Endothelial cell (in vitro differentiated cells): ENCODE measurements at places on chromosomes 11 and 22. TPM values are rescaled to one million over a fixed set of nuclear protein-coding genes. Genes with fewer than 3 reads are reported as not detected.
A peak's percentile ranks its signal among the peaks of the same experiment; 100 is the strongest.

DNA sequence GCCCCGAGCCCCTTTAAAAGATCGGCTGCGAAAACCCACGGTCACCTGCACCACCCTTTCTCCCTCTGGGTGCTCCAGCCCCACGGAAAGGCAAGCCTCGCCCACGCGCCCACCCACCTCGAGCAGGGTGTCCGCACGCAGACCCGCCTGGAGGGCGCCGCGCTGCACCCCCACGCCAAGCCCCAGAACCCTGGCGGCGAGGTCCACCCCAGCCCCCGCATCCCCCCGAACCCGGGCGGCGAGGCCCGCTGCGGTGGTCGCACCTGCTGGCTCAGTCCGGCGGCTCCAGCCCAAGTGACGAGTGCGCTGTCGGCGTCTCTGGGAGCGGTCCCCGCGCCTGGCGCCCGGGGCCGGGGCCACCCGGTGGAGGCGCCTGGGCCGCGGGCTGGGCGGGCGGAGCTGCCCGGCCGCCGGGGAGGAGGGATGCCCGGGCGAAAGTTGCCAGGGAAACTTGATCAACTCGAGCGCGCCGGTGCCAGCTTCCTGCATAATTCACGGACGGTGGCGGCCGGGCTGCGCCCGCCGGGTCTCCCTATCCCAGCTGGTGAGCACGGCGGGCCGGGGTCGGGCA is 1.1 kb downstream of the SHANK2 start:
- DNase-seq: peak; percentile 44

DNA sequence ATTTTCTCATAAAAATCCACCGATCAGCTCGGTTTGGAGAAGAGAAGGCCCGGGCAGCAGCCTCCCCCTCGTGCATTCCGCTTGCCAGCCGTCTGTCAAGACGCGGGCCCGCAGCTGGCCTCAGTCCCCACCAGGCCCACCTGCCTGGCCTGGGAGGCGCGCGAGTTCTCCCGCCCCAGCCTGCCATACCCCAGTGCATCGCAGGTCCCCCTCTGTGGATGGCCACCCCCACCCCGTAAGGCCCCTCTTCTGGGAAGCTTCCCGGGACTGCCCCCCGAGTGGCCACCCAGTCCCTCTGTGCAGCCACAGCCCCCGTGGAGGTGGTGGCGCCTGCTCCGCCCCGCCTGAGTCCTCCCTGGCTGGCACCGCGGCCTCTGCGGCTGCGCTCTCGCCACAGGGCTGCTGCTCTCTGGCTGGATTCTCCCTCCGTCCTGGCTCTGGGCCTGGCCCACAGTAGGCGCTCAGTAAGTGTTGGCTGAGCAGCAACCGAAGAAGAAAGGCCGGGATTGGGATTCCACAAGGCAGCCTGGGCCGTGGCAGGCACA is 74.0 kb upstream of the TCF20 start:
- DNase-seq: no peak

Gene BCO2
- 2.6 TPM for total RNA-seq

Gene RAG1
- total RNA-seq: 3.9 TPM

GRCh38 chr22:20576445-20576816 is 69.0 kb downstream of the MED15 start:
- no peak for DNase-seq

Gene HEPHL1
- not detected for total RNA-seq

Gene FLRT1
- not detected for total RNA-seq

DNA sequence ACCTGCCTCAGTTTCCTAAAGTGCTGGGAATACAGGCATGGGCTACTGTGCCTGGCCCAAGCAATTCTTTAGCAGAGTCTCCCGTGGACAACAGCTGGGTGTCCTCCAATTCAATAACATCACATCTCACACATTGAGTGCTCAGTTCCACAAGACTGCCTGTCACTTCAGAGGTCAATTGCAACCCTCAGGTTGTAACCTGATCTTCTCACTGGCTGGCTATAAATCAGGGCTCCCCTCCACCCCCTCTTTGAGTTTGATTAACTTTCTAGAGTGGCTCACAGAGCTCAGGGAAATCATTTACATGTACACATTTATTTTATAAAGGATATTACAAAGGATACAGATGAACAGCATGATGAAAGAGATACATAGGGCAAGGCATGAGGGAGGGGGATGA is 68.1 kb downstream of the MCHR1 start:
- no peak for DNase-seq

Gene CLMP
- 5.5 TPM for total RNA-seq

- DNase-seq: no peak
Measured at GRCh38 chr11:33668468-33668825, 32.2 kb downstream of the C11orf91 start.

GRCh38 chr11:86888164-86889000 is 66.8 kb downstream of the FZD4 start:
- no peak for DNase-seq

DNA sequence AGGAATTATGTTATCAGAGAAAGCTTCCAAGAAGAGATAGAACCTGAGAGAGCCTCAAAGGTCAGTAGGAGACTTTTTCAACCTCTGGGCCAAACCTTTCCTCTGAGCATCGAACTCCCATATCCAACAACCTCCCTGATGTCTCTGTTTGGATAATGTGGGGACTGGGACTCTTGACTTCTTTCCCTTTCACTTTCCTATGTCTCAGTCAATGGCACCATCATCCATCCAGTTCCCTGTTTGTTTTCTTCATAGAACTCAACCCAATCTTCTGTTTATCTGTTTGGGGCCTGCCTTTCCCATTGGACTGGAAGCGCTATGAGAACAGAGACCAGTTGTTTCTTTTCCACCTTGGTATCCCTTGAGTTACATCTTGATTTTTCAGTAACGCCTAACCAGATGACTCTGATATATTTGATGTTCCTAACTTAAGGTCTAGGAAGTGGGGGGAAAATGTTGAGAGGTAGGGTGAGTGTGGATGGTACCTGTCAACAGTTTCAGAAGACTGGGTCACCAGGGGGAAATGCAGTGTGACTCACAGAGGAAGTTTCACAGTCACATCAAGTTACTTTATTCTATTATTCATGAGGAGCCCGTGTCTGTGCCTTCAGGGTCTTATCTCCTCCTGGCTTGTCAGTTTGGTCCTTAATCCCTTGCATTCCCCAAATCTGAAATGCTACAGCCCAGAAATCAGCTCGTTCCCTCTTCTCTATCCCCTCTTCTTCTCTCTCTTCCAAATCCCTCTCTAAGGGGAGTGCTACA is 4.5 kb upstream of the KCNE3 start:
- DNase-seq: no peak

Gene CALCA
- not detected for total RNA-seq

Gene CCT8L2
- not detected for total RNA-seq

Gene C11orf86
- not detected for total RNA-seq

Gene TSKU
- total RNA-seq: 29.9 TPM

- DNase-seq: no peak
Measured at GRCh38 chr22:41504397-41504796, 35.5 kb downstream of the ACO2 start.

DNA sequence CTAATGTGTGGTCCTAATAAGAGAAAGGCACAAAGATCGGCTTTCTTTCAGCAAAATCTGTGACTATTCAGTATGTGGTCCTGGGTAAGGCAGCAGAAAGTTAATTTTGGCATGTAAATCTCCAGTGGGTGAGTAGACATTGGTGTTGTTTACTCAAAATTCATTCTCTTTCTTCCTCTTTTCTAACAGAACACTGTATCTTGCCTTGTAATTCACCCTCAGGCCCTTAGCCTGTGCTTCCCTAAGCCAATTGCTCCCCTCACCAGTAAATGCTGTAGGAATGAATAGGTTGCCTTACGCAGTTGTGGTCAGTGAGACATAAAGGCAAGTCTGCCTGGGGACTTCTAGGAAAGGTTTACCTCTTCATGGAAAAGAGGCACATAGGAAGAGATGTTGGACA is 49.9 kb upstream of the PDE3B start:
- no peak for DNase-seq

DNA sequence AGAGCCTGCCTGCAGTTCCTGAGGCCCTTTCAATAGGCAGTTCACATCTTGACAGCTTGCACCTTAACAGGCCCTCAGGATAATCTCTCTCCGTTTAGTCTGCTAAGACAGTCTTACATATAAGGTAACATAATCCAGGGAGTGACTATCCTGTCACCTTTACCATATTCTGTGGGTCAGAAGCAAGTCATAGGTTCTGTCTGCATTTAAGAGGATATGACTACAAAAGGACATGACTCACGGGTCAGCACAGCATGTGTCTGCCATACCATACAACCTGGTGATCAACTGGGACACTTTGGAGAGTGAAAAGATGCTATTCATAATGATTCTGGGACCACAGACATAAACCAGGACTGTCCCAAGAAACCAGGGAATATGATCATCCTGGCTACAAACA is 611.1 kb downstream of the SOX6 start:
- no peak for DNase-seq

Gene MRGPRF
- total RNA-seq: 0.54 TPM

Gene TAGLN
- 25.4 TPM for total RNA-seq

- peak; percentile 2 for DNase-seq
Measured at GRCh38 chr11:2586087-2586792, 113.6 kb downstream of the KCNQ1OT1 start.

Gene SAA2
- not detected for total RNA-seq

Gene UPB1
- total RNA-seq: 0.13 TPM

Gene TMEM191C
- 0.92 TPM for total RNA-seq

Gene PDGFD
- total RNA-seq: 17.2 TPM
